ENCODE measurements at places on chromosomes 3 and 15.
A peak's percentile ranks its signal among the peaks of the same experiment; 100 is the strongest.

DNA sequence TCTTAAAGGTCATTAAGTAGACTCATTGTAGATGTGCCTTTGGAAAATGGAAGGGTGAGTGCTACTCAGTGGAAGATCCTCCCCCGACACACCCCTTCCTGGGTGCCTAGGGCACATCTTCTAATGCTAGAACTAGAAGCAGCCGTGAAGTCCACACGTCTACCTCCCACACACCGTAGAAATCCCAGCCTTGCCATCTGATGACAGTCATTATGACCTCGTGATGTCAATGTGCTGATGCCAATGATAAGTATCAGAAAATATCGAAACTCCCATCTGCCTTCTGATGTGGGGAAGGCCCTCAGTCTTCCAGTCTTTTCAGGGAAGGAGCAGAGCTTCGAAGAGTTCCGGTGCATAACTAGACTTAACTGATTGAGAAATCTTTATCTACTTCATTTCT, 282.1 kb upstream of the ROPN1 start:
- DNase-seq = no peak

GRCh38 chr15:83200589-83200988, 7.0 kb downstream of the HDGFL3 start:
- no peak for DNase-seq

GRCh38 chr15:80419546-80419945, 15.4 kb downstream of the ARNT2 start:
- no peak for DNase-seq

GRCh38 chr15:67187351-67187854, 67.1 kb downstream of the AAGAB start:
- DNase-seq = no peak

- DNase-seq = peak; percentile 5
Observed at GRCh38 chr3:142857056-142857455, 31.8 kb downstream of the PCOLCE2 start.

- no peak for DNase-seq
Observed at GRCh38 chr3:12679468-12679867, 15.6 kb upstream of the RAF1 start.

- DNase-seq = no peak
Observed at GRCh38 chr3:121870717-121871116, 23.5 kb upstream of the SLC15A2 start.

GRCh38 chr15:58511599-58511987, 79.8 kb downstream of the LIPC start:
- no peak for DNase-seq

Data from GDM1 (cell line).